ENCODE measurements at places on chromosomes 2 and 18.

DNA sequence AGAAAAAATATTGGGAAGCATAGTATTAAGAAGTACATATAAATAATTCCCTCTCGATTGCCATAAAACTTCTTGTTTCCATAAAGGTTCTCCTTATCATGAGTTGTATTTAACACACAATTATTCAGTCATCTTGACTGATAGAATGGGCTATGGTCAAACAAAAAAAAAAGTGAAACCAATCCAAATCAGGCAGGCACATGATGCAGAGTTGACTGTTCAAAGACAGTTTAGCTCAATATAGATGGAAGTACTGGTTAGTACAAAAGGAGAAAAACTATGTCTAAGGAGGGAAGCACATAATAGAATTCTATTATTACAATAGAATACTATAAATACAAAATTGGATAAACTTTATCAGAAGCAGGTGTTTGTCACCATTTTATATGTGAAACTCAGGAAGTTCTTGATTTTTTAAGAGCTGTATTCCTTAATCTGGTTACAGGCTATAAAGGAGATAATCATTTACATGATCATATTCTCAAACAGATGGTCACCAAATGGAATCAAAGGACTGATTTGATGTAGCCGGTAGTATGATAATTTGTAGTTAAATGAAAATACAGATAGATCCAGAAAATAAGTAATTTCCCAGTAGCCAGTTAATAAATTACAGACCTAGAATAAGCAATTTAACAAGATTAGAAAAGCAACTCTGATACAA is 18.2 kb upstream of the CALCRL start:
- H3K27ac ChIP-seq: no peak overlapping the region
- H3K36me3 ChIP-seq: no peaks in the 10 kb centered on the region
- H3K4me3 ChIP-seq: no peak overlapping the region
- no peaks in the 10 kb centered on the region for H3K4me1 ChIP-seq
- no peak for DNase-seq
- H3K27me3 ChIP-seq: no peaks in the 10 kb centered on the region

DNA sequence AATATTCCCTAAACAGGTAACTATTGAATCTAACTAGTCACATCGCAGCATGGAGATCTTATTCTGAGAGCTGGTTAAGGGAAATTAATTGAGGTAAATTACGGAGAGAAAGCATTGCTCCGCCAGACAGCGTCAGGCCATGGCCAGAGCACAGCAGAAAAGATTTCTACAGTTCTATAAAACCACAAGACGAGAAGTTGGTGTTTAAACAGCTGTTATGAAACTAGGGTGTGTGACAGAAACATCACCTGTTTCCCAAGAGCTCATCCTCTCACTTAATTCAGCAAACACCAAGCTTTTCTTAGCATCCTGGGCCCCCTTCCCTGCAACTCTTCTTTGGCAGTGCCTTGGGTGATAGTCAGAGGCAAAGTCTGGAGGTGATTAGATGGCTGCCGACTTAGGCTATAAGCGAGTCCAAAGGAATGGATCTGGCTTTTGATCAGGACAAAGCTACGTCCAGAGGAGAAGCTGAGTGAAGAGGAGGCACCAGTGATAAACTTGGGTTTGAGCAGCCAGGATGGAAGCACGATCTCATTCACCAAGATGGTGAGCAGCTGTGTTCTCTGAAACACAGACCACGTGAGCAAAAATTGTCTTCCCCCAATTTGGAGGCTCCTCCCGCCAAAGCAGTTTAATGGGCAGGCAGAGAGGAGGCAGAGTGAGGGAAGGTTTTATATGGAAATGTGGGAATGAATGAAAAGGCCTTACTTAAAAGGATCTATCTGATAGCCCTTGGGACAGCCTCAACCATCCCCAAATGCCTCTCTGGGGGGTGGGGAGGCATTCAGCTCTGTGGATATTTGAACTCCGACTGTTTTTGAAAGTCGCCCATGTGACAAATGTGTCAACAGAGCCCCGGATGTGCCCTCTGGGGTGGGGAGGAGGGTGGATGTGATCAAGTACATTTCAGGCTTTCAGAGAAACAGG is 57.8 kb downstream of the PKDCC start:
- H3K4me3 ChIP-seq: peak overlapping the region; percentile 65
- peaks cover 94% of the 10 kb centered on the region for H3K4me1 ChIP-seq
- H3K36me3 ChIP-seq: no peaks in the 10 kb centered on the region
- H3K27me3 ChIP-seq: no peaks in the 10 kb centered on the region

GRCh38 chr18:7601246-7601615 is 34.1 kb downstream of the PTPRM start:
- H3K4me1 ChIP-seq: no peaks in the 10 kb centered on the region
- no peak for DNase-seq
- no peak overlapping the region for H3K27ac ChIP-seq
- no peaks in the 10 kb centered on the region for H3K36me3 ChIP-seq
- H3K27me3 ChIP-seq: no peaks in the 10 kb centered on the region

DNA sequence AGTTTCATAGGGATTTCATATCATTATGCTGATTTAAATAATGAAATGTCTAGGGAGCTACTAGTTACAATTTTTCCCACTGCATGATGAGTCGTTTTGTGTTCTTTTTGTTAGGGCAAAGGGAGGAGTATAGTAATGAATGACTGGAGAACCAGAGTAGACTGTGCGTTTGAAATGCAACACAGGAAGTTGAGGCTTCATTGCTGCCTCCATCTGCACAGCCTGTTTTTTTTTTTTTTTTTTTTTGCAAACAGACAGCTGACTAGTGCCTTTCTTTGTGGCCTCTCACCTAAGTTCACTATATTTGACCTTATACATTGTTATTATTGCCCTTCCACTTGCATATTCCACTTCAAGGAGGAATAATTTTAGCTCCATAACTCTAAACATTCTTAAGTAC is 286.7 kb upstream of the LRRTM1 start:
- H3K36me3 ChIP-seq: no peaks in the 10 kb centered on the region
- H3K4me1 ChIP-seq: no peaks in the 10 kb centered on the region
- DNase-seq: no peak
- no peaks in the 10 kb centered on the region for H3K27me3 ChIP-seq

DNA sequence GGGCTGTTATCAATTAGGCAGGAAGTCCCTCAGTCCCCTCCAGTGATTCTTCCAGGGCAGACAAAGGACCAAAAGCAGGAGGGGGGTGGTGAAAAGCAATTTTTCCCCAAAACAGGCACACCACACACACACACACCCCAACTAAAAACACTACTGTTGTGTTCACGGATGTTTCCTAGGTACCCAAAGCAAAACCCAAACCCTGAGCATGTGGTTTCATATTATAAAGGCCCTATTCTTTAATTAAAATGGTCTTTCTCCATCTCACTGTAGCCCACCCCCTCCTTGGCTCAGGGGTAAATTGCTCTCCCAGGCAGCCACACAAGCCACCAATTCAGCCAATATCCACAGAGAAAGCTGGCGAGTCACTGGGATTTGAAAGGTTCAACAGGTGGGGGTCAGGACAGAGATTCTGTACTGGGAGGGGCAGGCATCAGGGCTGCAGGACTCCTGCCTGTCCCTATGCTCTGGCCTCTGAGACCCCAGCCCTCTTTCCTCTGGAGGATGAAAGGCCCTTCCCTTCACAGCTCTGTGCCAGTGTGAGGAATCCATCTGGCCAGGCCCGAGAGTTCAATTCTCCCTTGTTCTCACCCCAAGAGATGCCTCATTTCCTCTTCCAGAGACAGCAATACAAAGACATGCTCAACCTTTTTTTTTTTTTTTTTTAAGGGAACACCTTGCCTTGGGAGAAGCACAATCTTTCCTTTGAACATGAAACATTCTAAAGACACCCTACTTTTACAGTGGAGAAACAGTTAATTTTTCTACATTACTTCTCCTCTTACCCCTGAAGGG is 43.6 kb downstream of the SPRED2 start:
- H3K27ac ChIP-seq: no peak overlapping the region
- no peak for DNase-seq
- no peaks in the 10 kb centered on the region for H3K4me1 ChIP-seq
- no peaks in the 10 kb centered on the region for H3K27me3 ChIP-seq

DNA sequence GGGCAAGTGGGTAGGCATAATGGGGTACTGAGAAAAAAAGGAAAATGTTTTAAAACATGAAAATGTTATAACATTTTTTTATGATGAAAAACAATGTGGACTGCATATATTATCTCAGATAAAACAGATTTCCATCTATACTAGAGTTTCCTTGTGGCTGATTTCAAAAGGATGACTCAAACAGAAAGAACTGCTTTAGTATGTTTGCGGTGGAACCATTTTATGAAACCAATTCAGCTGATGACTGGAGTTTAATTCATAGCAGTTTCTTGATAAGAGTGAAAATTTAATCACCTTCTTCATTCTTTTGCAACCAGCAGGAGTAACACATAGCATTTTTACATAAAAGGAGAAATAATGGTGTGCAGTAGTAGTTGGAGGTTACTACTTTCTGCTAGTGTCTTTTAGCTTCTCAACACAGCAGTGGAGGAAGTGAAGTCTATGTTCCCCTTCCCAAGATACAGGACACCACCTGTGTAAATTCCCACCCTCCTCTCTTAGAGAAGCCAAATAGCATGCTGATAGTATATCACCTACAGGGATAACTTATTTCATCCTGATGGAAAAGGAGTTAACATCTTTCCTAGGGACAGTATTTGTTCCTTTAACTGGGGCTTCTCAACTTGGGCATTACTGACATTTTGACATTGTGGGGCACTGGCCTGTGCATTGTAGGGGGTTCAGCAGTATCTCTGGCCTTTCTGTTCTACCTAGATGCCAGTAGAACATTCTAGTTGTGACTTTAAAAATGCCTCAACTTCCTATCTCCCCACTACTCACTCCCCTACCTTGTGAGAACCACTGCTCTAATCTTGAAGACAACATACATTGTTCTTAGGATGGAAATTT is 29.9 kb downstream of the PELI1 start:
- no peak overlapping the region for H3K27ac ChIP-seq
- no peaks in the 10 kb centered on the region for H3K27me3 ChIP-seq
- H3K36me3 ChIP-seq: no peaks in the 10 kb centered on the region

DNA sequence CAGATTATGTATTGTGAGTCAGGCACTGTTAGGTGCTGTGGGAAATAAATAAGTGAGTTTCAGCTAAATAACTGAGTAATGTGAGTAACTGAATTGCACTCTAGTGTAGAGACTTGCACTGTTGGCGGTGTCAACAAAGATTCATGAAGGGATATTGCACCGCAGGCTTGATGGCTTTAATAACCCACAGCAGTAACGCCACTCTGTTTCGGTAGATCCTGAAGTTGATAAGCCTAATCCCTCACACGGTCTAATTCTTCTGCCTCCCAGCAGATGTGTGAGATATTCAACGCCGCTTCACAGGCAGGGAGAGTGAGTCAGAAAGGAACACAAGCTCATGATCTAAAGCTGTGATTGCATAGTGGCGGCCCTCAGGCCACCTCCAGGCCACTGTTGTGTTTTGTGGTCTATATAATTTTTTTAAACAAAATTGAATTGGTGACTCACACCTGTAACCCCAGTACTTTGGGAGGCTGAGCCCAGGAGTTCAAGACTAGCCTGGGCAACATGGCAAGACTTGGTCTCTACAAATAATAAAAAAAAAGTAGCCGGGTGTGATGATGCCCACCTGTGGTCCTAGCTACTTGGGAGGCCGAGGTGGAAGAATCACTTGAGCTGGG is 94.3 kb downstream of the LIPG start:
- no peaks in the 10 kb centered on the region for H3K4me1 ChIP-seq
- H3K36me3 ChIP-seq: no peaks in the 10 kb centered on the region
- no peak for DNase-seq
- no peak overlapping the region for H3K27ac ChIP-seq
